ENCODE measurements at places on chromosomes 5 and 9.

- no peak for DNase-seq
Observed at GRCh38 chr9:136526625-136527066, 19.2 kb downstream of the NOTCH1 start.

GRCh38 chr5:178437386-178438075, 152.7 kb downstream of the COL23A1 start:
- DNase-seq = no peak

DNA sequence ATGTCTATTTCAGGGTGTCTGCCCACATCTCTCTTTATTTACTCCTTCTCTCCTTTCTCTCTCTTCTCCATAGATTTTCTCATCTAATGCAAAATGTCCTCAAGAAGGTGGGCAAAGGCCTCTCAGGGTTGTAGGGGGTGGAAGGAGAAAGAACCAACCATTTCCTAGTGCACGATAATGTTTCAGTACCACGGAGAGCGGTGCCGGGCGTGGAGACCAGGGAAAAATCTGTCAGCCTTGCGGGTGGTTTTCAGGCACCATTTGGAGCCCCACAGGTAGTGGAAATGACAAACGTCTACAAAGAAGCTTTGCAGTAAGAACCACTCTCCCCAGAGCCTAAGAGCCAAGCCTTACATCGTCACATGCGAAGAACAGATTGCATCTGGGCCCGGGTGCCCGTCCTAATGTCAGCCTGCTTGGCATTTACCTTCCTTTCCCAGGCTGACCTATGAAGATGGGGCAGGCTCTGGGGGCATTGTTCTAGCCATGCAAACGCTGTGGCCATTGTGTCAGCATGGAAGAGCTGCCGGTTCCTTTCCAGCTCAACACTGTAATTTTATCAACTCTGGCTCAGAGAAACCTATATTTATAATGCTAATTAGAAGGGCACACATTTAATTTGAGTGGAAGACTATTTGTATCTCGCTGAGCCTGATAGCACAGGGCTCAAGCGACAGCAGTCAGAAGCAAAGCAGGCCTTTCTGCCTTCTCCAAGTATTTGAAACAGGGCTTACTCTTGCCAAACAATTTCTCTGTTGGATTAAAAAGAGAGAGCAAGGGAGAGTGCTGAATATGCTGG, 430.1 kb upstream of the WWC1 start:
- no peak for DNase-seq

DNA sequence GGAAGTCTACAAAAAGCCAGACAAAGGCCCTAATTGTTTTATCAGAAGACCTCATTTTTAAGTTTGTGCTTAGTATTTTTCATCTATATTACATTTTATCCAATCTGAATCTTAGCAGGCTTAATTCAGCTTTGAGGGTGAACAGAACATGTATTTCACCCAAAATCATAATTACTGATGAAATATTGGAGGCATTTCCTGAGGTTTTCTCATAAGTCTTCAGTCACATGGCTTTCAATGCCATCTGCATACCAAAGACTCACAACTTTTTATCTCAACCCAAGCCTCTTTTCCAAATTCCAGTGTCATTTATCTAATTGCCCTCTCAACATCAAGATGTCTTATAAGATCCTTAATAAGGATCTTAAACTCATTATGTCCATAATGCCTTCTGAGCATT, 150.8 kb downstream of the TTC39B start:
- no peak for DNase-seq

DNA sequence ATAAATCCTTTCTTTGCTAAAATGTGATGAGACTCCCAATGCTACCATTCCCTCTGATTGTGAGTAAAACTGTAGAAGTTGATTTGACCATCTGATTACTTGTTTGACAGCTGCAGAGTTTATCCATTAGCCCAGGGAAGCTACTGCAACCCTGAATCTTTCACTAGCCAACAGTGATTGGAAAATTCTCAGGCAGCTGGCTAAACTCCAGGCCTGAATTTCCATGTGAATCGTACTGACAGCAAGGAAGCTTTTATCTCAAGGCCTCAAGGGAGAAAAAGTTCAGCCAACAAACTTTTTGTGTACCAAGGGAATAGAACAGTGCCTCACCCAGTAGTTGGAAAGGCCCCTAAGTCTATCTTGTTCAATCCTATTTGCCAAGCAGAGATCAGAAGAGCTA, 246.7 kb upstream of the TRPM3 start:
- no peak for DNase-seq

DNA sequence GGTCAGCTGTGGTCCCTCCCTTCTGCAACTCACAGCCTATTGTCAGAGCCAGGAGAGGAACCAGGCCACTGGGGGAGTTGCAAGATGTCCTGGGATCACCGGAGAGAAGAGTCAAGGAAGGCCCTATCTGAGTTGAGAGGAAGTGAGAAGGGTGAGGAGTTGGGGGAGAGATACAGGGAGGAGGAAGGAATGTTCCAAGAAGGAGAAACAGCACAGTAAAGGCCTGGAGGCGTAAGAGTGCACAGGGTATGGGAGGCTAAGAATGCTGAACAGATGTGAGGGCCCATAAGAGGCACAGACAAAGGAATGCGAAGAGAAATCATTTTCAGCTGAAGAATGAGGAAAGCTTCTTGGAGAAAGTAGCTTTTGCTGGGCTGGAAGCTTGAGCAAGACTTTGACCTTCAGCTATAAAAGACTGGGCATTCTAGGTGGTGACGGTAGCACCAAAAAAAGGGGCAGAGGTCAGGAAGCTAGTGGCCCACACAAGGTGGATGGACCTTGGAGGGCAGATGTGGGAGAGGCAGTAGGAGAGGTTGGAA, 21.6 kb upstream of the CSF1R start:
- DNase-seq = no peak

GRCh38 chr5:78286290-78286689, 8.2 kb downstream of the AP3B1 start:
- no peak for DNase-seq

- no peak for DNase-seq
Observed at GRCh38 chr9:130932255-130933079, 6.6 kb downstream of the FIBCD1 start.

DNA sequence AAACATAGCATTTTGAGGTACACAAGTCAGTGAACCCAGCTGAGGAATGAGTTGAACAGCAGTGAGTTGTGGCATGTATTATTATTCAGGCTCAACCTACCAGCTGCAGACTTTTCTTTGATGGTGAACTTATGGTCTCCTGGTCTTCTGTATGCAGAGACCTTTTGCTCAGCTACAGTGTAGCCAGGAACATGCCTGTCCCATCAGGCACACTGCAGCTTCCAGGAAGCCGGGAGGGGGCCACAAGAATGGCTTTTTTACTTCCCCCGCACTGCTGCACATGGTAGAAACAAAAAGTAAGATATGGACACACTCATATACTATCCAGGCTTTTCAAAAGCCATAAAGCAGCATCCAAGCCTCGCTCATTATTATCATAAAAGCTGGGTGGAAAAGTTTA, 65.3 kb upstream of the PLPP1 start:
- DNase-seq = no peak

- DNase-seq = no peak
Observed at GRCh38 chr5:119238265-119239118, 117.3 kb upstream of the TNFAIP8 start.

DNA sequence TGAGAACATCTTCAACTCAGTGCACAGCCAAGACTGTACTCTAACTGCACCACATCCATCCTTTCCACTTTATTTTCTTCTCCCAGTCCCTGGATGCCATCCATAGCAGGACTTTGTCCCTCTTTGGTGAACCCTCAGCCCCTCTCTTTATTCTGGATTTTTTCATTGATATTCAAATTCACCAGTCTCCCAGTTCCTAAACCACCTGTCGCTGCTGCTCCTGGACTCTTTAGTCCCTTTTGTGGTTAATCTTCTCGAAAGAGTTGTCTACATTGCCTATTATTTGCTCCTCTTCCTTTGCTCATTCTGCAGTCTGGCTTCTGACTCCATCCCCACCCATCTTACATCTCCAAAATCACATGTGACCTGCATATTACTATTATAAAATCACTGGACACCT, 59.4 kb upstream of the ZSWIM6 start:
- DNase-seq = no peak

- peak; percentile 4 for DNase-seq
Observed at GRCh38 chr5:110738503-110738811, 350 bp upstream of the SLC25A46 start.

GRCh38 chr5:26740182-26740581, 298.2 kb downstream of the CDH9 start:
- no peak for DNase-seq

DNA sequence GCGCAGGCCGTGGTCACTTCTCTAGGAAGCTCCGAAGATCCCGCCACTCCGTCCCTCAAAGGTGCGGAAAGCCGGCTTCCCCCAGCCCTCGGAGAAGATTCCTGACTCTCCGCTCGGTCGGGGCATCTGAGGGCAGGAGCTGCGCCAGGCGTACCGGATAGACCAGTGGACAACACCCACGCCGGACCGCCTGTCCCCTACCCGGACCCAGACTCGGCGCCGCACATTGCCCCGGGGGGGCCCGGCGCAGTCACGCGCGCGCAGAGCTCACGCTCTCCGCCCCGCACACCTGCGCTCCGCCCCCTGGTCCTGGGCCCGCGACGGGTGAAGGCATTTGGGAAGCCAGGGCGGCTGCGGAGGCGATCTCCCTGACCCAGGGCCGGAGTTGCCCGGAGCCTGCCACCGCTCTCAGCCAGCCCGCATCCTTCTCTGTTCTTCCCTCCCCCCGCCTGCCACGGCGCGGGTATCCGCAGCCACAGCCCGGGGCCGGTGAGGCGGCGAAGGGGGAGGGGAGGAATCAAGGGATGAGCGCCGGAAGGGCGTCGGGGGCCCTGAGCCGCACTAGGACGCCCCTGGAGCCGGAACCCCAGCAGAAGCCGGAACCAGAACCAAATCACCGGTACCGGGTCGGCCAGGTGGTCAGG, 448 bp downstream of the RELL2 start:
- DNase-seq = no peak

DNA sequence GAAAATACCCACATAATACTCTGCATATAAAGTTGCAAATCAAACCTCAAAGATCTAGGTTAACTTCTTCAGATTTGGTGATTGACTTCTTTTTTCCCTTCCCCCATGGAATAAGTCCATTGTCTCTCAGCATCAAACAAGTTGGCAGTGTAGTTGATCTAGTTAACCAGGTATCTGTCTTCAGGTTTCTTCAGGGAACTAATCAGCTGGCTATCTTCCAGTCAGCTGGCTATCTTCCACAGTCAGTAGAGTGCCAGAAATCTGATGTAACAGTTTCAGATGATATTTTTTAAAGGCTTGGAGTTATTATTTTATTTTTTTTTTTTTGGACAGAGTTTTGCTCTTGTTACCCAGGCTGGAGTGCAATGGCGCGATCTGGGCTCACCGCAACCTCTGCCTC, 16.8 kb downstream of the TNFSF15 start:
- no peak for DNase-seq

GRCh38 chr9:129414377-129414992, 206.4 kb downstream of the C9orf50 start:
- no peak for DNase-seq

DNA sequence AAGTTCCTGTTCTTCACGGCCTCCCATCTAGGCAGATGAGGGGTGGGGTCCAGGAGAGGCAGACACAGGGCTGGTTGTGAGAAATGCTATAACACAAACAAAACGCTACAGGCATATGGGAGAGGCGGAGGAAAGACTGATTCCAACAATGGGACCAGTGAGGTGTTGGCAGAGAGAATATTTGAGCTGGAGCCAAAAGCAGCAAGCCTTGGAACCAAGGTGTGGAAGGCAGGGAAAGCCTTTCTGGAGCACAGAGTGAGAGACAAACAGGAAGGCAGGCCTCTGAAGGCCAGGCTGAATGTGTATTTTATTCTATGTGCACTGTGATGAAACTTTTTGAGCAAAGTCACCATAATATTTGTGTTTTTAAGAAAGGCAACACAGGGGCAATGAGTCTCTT, 2.9 kb downstream of the ATPSCKMT start:
- DNase-seq = no peak

- DNase-seq = no peak
Observed at GRCh38 chr9:79477955-79478771, 93.6 kb upstream of the TLE4 start.

GRCh38 chr5:157649101-157649500, 3.1 kb downstream of the SOX30 start:
- no peak for DNase-seq

GRCh38 chr5:149170299-149170698, 29.0 kb downstream of the ABLIM3 start:
- DNase-seq = no peak

GRCh38 chr9:82234160-82234943, 245.8 kb downstream of the SPATA31D1 start:
- DNase-seq = no peak

GRCh38 chr9:27150746-27151406, 41.9 kb downstream of the TEK start:
- no peak for DNase-seq

DNA sequence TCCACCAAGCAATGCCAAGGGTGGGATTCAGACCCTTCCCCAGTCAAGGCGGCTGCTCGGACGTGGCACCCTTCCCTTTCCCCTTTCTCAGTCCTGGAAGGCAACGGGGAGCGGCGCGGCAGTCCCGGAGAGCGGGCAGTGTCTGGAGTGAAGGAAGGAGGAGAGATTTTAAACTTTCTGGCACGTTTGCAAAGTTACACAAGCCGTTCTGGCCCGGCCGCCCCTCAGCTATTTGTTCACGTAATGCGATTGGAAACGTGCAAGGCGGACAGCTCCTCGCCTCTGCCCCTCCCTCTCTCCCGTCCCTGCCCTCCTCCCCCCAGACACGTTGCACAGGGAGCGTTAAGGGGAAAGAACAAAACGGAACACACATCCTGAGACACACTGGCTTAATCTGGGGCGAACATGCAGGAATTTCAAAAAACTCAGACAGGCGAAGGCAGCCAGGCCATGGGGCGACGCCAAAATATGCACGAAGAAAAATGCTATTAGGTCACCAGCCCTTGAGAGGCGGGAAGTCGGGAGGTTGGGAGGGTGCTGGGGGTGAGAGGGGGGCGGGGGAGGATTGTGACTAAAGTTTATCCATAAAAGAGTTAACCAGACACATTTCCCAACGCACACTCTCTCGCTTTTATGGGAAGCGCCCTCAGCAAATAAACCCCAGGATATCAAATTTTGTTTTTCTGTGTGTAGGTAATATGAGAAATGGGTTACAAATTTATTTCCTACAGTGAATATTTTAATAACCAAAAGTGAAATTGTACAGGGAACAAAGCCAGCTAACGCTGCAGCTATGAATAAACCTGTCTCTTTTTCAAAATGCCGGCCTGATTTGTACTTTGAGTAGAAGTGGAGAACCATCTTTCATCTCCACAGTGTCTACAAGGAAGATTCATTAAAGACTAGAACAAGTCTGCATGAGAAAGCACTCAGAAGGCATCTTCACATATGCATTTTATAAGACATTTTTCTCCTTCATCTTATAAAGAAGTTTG, at the start of gene LOX:
Gene LOX, minus strand, starts transcription at position 144 of the 995 bp plus-strand sequence. CDS start 274 bp downstream, outside the sequence.
- DNase-seq = peak; percentile 64

GRCh38 chr5:25694801-25695200, 1050.0 kb upstream of the CDH10 start:
- no peak for DNase-seq

- DNase-seq = no peak
Observed at GRCh38 chr5:102772273-102772672, 17.2 kb downstream of the PAM start.

GRCh38 chr5:10303699-10304170, 4.0 kb downstream of the CMBL start:
- DNase-seq = no peak
